ENCODE measurements at places on chromosomes 16 and 17. TPM values are rescaled to one million over a fixed set of nuclear protein-coding genes. Genes with fewer than 3 reads are reported as not detected.

DNA sequence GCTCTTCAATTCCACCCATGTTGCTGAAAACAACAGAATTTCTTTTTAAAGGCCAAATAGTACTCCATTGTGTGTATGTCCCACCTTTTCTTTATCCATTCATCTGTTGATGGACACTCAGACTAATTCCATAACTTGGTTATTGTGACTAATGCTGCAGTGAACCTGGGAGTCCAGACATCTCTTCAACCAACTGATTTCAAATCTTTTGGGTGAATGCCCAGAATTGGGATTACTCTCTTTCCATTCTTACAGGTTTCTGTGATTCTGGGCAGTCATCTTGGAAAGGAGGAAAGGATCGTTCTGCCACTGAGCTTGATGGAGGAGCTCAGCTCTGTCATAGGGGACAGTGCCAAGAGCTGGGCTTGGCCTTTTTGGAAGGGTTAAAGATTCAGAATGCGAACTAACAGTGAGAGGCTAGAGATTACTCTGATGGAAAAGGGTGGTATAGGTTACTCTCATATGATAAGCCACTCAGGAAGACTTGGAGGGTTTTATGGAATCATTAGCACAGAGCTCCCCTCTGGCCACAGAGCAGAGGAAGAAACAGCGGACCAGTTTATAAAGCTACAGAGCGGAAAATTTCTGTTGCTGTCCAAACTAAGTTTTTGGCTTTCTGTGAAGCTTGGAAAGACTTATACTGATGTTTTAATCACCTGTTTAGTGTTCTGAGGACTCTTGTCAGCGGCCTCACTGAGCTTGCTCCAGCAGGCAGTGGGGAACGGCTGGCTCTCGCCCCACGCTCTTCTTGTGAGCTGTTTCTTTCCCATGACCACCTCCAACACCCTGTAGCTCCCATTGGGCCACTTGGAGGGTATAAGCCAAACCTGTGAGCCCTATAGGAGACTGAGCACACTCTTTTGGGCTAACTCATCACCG lies 48.3 kb downstream of the HIC1 start:
- H3K27me3 ChIP-seq = no peaks in the 10 kb centered on the region
- peaks cover 2% of the 10 kb centered on the region for H3K4me1 ChIP-seq
- no peaks in the 10 kb centered on the region for H3K36me3 ChIP-seq
- H3K4me3 ChIP-seq = no peak overlapping the region
- no peak for DNase-seq

DNA sequence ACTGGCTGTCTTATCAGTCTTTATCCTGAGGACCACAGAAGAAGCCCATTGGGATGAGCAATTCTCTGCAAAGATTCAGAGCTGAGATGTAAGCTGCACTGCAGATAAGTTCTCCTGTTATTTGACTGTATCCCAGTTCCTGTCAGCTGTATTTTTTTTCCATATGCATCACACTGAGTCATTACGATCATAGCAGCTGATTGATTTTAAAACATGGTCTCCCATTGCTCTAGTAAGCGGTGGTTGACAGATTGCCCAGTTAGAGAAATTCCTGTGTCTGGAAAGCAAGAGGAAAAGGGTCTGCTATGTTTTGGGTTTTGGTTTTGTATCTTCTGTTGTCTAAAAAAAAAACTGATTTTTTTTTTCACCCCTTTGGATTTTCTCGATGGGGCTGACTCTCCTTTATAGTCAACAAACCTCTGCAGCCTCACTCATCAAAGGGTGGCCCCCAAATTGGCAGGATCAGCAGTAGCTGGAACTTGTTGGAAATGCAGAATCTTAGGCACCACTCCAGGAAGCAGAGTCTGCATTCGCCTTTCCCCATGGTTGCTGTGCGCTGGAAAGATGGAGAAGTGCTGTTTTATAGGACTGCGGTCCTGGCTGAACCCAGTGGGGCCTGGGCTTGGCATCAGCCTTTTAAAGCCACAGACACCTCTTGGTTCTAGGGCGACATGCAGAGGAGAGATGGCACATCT lies 220.1 kb upstream of the MPHOSPH6 start:
- no peak overlapping the region for H3K4me3 ChIP-seq
- no peaks in the 10 kb centered on the region for H3K27me3 ChIP-seq
- no peaks in the 10 kb centered on the region for H3K36me3 ChIP-seq
- DNase-seq = no peak
- no peaks in the 10 kb centered on the region for H3K4me1 ChIP-seq

DNA sequence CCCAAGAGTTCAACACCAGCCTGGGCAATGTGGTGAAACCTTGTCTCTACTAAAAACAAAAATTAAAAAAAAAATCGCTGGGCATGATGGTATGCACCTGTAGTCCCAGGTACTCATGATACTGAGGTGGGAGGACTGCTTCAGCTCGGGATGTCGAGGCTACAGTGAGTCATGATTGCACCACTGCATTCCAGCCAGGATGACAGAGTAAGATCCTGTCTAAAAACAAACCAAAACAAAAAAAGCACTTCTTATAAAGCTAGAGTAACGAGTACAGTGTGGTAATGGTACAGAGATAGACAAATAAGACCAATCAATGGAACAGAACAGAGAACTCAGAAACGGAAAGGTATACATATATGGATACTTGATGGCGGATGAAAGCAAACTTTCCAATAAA lies 4.4 kb downstream of the NSMCE1 start:
- DNase-seq = no peak
- no peaks in the 10 kb centered on the region for H3K36me3 ChIP-seq
- H3K27me3 ChIP-seq = no peaks in the 10 kb centered on the region
- no peak overlapping the region for H3K27ac ChIP-seq
- no peaks in the 10 kb centered on the region for H3K4me1 ChIP-seq

GRCh38 chr16:11669380-11670146 lies 1.3 kb downstream of the SNN start:
- H3K36me3 ChIP-seq = no peaks in the 10 kb centered on the region
- no peak for DNase-seq
- H3K4me3 ChIP-seq = peak overlapping the region; percentile 64
- H3K27ac ChIP-seq = peak overlapping the region; percentile 14

- no peak overlapping the region for H3K27ac ChIP-seq
- H3K27me3 ChIP-seq = no peaks in the 10 kb centered on the region
- no peak for DNase-seq
- H3K36me3 ChIP-seq = peaks cover 6% of the 10 kb centered on the region
- H3K4me1 ChIP-seq = no peaks in the 10 kb centered on the region
These were observed 97.9 kb upstream of the ZNF750 start for GRCh38 chr17:82937411-82938371.

DNA sequence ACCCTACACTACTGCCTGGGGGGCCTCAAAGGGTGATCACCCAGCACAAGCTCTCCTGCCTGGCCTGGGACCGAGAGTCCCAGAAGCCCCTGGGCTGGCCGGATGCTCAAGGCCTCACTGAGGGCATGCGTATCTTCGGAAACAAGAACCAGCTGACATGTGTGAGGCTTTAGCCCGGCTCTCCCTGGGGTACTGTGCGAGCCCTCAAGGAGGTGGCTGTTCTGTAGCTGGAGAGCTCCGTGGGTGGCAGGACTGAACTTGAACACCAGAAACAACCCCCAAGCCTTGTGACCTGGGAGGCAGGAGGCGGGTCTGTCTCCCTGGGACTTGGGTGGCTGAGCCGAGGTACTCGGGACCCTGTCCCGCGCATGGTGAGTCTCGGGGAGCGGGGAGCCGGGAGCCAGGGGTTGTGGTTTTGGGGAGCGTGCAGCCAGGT lies 7.0 kb downstream of the DPEP1 start:
- peaks cover 18% of the 10 kb centered on the region for H3K27me3 ChIP-seq
- no peaks in the 10 kb centered on the region for H3K36me3 ChIP-seq

GRCh38 chr17:80844418-80844990 lies 147.1 kb upstream of the CHMP6 start:
- no peak for DNase-seq
- H3K4me3 ChIP-seq = no peak overlapping the region
- H3K36me3 ChIP-seq = no peaks in the 10 kb centered on the region
- H3K27me3 ChIP-seq = no peaks in the 10 kb centered on the region

DNA sequence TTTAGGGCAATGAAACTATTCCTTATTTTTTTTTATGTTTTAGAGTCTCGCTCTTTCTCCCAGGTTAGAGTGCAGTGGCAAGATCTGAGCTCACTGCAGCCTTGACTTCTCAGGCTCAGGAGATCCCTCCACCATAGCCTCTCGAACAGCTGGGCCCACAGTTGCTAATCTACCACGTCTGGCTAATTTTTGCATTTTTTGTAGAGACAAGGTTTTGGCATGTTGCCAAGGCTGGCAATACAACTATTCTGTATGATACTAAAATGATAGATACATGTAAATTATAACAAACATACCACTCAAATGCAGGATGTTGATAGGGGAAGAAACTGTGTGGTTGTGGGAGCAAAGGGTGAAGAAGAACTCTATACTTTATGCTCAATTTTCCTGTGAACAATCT lies 401.3 kb downstream of the ZFHX3 start:
- H3K4me1 ChIP-seq = no peaks in the 10 kb centered on the region
- no peaks in the 10 kb centered on the region for H3K36me3 ChIP-seq
- no peak overlapping the region for H3K4me3 ChIP-seq

- H3K27me3 ChIP-seq = no peaks in the 10 kb centered on the region
- H3K36me3 ChIP-seq = peaks cover 12% of the 10 kb centered on the region
- no peak overlapping the region for H3K27ac ChIP-seq
- H3K4me3 ChIP-seq = no peak overlapping the region
These were observed 8.7 kb downstream of the PPP1R9B start for GRCh38 chr17:50141745-50142110.

- H3K36me3 ChIP-seq = no peaks in the 10 kb centered on the region
- no peak for DNase-seq
- H3K4me1 ChIP-seq = no peaks in the 10 kb centered on the region
- H3K4me3 ChIP-seq = no peak overlapping the region
These were observed 48.8 kb downstream of the AIPL1 start for GRCh38 chr17:6386041-6386630.

GRCh38 chr16:27154705-27155521 lies 48.4 kb upstream of the KDM8 start:
- H3K36me3 ChIP-seq = no peaks in the 10 kb centered on the region
- no peaks in the 10 kb centered on the region for H3K27me3 ChIP-seq
- peaks cover 7% of the 10 kb centered on the region for H3K4me1 ChIP-seq
- DNase-seq = peak; percentile 74

DNA sequence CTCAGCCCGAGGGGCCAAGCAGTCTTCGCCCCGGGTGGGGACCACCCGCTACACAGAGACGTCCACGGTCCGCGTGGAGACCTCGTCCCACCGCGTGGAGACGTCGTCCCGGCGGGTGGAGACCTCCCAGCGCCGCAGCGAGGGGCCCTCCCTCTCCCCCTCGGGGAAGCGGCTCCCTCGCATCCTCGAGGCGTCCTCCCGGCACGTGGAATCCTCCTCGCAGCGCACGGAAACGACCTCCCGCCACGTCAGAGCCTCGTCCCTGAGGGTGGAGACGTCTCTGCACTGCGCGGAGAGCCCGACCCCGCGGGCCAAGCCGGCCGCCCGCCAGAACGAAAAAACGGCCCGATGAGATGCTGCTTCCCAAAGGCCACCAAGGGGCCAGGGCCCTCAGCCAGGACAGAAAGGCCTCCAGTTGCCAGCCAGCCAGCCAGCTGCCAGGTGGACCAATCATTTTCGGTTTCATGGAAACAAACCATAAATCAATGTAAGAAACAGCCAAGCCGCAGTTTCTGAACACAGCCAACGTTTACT lies 424 bp downstream of the C17orf100 start:
- no peaks in the 10 kb centered on the region for H3K36me3 ChIP-seq
- H3K27ac ChIP-seq = peak overlapping the region; percentile 90
- peak overlapping the region; percentile 59 for H3K4me3 ChIP-seq
- DNase-seq = peak; percentile 63
- peaks cover 10% of the 10 kb centered on the region for H3K27me3 ChIP-seq
- H3K4me1 ChIP-seq = peaks cover 9% of the 10 kb centered on the region

GRCh38 chr17:58621174-58621573 lies 70.7 kb downstream of the TEX14 start:
- H3K4me3 ChIP-seq = no peak overlapping the region
- H3K36me3 ChIP-seq = no peaks in the 10 kb centered on the region
- H3K27me3 ChIP-seq = no peaks in the 10 kb centered on the region

GRCh38 chr17:28969706-28970393 lies 18.5 kb upstream of the PHF12 start:
- H3K4me1 ChIP-seq = no peaks in the 10 kb centered on the region
- no peaks in the 10 kb centered on the region for H3K27me3 ChIP-seq
- H3K4me3 ChIP-seq = no peak overlapping the region
- H3K27ac ChIP-seq = no peak overlapping the region

DNA sequence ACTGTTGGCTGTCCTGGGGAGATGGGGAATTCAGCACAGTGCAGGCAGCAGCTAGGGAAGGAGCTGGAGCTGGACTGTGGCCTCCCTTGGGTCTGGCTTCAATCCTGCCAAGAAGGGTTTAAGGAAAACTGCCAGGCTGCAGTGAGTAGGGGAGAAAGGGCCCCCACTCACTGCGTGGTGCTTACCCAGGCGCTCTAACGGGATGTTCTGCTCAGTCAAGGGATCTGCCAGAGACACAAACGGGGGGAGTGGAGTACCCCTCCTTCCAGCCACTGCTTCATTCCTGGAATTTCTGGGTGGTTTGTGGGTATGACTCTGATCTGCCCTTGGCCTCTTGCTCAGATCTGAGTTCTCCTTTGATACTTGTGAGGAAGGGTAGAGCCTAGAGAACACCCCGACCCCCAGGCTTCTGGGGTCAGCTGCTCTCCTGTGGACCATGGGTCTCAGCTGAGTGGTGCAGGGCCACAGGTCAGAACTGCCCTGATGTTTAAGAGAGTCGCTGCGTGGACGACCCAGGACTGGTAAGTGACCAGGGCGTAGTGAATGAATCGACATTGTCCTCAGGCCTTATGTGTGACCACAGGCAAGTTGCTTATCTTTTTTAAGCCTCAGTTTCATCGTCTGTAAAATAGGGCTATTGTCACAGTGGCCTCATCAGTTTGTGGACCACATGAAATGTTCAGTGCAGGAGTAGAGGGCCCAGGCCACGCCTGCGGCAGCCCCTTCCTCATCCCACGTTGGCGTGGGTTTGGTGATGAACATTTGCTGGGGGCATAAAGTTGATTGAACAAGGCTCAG lies 9.6 kb downstream of the CRISPLD2 start:
- H3K27ac ChIP-seq = peak overlapping the region; percentile 74
- H3K4me3 ChIP-seq = no peak overlapping the region
- DNase-seq = peak; percentile 46
- H3K36me3 ChIP-seq = no peaks in the 10 kb centered on the region
- no peaks in the 10 kb centered on the region for H3K4me1 ChIP-seq

DNA sequence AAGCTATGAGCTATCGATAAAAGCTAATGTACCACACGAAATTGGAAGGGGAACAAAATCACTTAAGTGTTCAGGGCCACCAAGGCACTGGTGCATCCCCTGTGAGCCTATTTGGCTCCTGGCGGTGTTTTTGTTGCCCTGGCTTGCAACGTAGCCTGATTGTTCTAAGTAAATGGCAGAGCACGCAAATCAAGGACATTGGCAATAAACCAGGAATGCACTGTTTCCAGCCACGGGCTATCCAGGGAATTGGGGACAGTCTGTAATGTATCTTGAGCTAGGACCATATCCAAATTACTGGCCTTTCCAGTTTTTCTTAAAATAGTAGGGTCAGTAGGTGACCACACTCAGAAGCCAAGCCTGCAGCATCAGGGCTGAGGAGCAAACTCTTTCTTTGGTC lies 734.0 kb downstream of the MAF start:
- H3K4me3 ChIP-seq = no peak overlapping the region
- H3K27ac ChIP-seq = no peak overlapping the region
- DNase-seq = no peak
- no peaks in the 10 kb centered on the region for H3K4me1 ChIP-seq

Gene RBFOX1
- 1.6 TPM for total RNA-seq

Gene OTOP2
- total RNA-seq = 5.7 TPM

Gene ACAP1
- total RNA-seq = 12.1 TPM

Gene FNDC8
- not detected for total RNA-seq

Gene PLK1
- 17.6 TPM for total RNA-seq

Gene FOXJ1
- total RNA-seq = 1.4 TPM

Gene RPS6KB1
- total RNA-seq = 24.1 TPM

Gene CD19
- total RNA-seq = 0.74 TPM

Gene SCNN1B
- total RNA-seq = 27.7 TPM

Gene ZNF423
- 4.7 TPM for total RNA-seq

Gene RAB11FIP4
- total RNA-seq = 46.0 TPM

Gene CCL2
- 4.2 TPM for total RNA-seq

Measured in colonic mucosa (tissue), 4 donors.